ENCODE measurements at places on chromosomes 11 and 22. TPM values are rescaled to one million over a fixed set of nuclear protein-coding genes. Genes with fewer than 3 reads are reported as not detected.

The MUC5AC gene
- not detected for total RNA-seq

DNA sequence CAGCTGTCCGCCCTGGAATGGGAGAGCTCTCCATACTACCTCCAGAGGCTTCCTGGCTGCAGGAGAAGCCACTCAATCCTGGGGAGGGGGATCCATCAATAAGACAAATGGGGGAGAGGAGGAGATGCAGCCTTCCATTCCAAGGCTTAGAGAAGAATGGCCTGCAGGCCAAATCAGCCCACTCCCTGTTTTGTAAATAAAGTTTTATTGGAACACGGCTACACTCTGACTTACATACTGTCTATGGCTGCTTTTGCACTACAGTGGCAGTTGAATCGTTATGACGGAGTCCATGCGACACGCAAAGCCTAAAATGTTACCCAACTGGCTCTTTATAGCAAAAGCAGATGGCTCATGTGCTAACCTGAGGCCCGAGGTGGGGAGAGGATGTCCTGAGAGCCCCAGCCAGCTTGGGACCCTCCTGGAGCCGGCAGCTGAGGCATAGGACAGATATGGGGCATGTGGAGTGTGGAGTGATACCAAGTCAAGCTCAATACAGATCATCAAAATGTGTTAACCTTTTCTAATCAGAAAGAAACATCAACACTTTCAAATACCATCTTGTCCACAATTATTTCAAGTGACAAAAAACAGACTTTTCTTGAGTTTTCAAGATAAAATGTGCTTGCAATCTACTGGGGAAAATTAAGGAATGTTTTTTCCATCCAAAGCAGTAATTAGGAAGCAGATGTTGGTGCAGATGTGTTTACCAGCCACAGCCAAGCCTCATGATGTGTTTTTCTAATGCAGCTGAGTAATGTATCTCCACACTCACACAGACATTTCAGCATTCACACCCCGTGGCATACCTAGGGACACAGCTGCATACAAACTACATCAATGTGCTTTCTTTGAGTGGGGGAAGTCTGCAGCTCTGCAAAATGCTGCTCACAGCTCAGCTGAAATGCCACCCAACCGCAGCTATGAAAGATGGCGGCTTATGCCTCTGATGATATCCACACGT, 181.6 kb downstream of the SHANK2 start:
- DNase-seq: no peak

DNA sequence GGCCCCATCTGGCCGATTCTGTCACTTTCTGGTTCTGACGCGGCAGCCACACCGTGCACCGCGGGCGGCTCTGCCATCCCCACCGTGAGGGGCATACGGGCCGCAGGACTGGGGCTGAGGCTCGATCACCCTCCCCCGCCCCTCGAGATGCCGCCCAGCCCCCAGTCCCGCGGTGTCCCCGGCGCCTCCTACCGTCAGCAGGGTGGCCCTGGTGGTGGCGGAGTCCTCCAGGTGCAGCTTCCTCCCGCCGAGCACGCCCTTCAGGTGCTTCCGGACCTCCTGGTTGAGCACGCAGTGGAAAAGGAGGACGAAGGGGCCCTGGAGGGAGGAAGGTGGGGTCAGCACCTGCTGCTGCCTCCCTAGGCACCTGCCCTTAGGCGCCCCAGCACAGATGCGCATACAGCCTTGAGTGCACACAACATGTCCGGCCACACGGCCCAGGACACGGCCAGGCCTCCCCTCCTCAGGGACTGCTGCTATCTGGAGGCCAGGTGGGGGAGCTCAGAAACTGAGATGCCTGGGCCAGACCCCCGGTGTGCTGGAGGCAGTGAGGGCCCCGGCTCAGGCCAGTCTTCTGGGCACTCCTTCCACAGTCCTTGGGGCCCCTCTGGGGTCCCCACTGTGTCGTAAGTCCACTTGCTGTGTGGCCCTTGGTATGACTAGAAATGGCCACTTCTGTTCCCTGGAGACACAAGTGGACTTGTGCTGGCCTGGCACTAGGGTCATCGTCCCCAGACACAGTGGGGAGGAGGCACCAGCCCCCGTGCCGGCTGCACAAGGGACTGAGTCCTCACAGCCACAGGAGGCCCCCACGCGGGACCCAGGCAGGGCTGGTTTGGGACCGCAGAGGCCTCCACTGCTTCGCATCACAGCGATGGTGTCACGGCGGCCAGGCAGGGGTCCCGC, 31.5 kb downstream of the TRMU start:
- no peak for DNase-seq

DNA sequence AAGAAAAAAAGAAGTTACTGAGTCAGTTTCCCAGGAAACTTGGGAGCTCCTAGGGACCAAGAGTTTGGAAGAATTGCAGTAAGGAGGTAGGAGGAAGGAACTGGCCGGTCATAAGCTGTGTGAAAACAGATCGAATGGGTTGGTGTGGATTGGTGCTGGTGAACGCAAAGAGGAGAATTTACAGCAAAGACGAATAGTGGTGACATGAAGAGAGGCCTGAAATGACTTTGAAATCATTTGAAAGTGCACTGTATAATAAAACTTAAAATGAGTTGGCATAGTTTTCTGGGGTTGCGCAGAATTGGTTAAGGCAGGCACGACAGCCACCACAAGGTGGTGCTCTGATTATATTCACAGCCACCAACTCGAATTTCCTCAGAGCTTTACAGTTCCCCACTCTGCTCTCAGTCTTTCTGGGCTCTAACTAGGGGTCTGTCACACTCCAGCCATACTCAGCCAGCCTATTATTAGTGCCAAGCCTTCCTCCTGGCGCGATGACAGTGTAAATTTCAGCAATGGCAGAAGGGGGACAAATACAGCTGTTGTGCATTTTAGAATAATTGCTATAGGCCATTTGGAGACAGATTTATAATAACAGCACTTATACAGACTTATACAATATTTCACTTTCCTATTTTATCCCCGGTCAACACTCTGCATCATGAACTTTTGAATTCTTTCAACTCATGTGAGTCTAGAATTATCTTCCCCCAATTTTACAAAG, 8.3 kb upstream of the HTR3B start:
- DNase-seq: peak; percentile 54

DNA sequence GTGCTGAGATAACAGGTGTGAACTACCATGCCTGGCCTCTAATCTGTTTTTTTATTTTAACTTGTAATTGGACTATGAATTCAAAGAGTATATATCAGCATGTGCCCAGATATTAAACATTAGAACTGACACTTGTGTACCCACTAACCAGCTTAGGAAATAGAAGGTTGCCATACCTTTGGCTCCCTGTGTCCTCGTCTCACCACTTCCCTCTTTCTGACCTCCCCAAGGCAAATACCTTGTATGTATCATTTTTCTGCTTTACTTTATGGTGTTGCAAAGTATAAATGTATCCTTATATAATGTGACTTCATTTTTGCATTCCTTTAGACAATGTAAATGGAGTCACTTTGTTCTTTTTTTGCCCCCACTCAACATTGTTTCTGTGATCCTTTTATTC, 9.1 kb downstream of the PPP6R3 start:
- no peak for DNase-seq

All from activated naive CD4-positive, alpha-beta T cell treated with anti-CD3 and anti-CD28 coated beads for 36 hours (primary cell).